ENCODE measurements at places on chromosomes 2 and 18.

DNA sequence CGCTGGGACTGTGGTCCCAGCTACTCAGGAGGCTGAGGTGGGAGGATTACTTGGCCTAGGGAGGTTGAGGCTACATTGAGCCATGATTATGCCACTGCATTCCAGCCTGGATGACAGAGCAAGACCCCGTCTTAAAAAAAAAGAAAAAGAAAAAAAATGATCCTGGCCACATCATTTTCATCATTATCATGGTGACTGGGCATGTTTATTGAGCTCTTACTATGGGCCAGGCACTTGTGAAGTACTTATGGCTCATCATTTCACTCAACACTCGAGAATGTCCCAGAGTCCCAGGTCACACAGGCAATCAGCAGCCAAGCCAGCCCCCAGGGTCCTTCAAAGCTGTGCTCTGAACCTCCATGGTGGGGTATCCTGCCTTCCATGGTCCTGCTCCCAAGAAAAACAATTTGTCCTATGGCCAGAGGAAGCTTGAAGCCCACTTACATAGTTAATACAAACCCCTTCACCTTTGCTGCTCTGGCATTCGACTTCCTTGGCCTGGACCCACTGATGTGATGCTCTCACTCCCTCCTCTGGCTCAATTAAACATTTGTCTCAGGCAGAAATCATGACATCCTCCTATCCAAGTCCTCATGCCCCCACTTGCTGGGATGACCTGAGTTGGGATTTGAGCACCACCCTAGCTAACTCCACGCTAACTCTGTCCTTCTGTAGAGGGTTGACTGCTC is 3.8 kb upstream of the CNNM4 start:
- DNase-seq: no peak

GRCh38 chr2:61631321-61631720 is 93.2 kb upstream of the XPO1 start:
- DNase-seq: no peak

GRCh38 chr2:54522624-54523281 is 66.6 kb downstream of the SPTBN1 start:
- DNase-seq: peak; percentile 57

- DNase-seq: no peak
These were observed 105.0 kb downstream of the UGGT1 start for GRCh38 chr2:128196026-128196425.

DNA sequence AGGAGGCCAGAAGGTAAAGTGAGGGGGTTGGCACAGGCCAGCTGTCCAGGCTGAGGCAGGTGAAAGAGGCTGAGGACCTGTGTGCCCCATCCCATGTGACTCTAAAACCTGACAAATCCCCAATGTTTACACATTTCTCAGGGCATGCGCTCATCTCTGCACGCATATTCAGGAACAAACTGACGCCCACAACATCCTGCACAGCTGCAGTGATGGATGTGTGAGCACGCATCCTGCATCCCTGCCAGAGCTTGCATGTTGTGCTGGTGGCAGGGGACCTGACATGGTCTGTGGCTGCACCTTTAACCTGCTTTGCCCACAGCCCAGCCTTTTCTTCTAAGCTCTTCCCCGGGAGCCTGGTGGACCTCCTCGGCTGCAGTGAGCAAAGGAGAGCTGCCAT is 83.1 kb downstream of the FBXO15 start:
- DNase-seq: peak; percentile 90

DNA sequence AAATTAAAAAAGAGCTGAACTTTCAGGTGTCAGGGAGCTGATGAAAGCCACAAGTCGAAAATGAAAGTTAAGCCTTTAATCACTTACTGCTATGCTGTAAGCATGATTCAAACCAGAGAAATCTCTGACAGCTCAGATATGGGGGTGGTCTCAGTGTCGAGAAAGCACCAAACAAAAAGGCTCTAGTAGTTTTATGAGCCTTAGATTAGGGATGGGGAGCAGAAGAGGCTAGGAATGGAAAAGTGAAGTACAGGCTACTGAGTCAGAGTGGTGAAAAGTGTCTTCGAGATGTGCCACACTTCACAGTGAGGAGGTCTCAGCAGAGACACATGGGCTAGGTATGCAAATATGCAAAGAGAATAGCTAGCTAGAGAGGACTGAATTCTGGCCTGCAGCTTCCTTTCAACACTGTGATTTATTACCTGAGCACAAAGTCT is 482.2 kb downstream of the SPAG16 start:
- peak; percentile 14 for DNase-seq

Data from CD4-positive, CD25-positive, alpha-beta regulatory T cell (primary cell).